Stimulated activated CD8-positive, alpha-beta memory T cell treated with anti-CD3 and anti-CD28 coated beads, Interleukin-7, amount 100 ng/mL, for 24 hours (primary cell): ENCODE measurements at places on chromosomes 12 and 14.

DNA sequence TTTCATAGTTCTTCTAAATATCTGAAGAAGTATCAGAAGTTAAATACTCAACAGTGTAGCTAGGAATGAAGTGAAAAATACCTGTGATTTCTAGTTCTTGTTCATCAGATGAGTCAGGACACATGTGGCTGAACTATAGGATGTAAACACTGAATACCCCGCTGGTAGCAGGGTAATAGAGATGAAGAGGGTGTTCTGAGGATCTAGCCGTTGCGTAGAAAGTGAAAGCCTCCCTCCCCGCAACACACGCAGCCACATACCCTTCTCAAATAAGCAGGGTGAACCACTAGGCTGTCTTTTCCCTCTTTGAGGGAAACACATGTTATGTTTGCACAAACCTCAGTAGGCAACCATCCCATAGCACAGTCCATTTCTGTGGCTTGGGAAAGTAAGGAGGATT, 16.4 kb upstream of the RNASE12 start:
- no peak for DNase-seq

GRCh38 chr14:23605931-23606585, 27.5 kb upstream of the JPH4 start:
- no peak for DNase-seq

- no peak for DNase-seq
Observed at GRCh38 chr14:100944052-100944451, 40.5 kb upstream of the RTL1 start.

DNA sequence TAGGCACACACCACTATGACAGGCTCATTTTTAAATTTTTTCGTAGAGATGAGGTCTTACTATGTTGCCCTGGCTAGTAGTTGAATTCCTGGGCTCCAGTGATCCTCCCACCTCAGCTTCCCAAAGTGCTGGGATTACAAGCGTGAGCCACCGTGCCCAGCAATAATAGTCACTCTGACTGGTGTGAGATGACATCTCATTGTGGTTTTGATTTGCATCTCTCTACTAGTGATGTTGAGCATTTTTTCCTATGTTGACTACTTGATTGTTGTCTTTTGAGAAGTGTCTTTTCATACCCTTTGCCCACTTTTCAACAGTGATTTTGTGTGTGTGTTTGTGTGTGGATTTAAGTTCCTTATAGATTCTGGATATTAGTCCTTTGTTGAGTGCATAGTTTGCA, 26.3 kb downstream of the ATP2A2 start:
- no peak for DNase-seq

DNA sequence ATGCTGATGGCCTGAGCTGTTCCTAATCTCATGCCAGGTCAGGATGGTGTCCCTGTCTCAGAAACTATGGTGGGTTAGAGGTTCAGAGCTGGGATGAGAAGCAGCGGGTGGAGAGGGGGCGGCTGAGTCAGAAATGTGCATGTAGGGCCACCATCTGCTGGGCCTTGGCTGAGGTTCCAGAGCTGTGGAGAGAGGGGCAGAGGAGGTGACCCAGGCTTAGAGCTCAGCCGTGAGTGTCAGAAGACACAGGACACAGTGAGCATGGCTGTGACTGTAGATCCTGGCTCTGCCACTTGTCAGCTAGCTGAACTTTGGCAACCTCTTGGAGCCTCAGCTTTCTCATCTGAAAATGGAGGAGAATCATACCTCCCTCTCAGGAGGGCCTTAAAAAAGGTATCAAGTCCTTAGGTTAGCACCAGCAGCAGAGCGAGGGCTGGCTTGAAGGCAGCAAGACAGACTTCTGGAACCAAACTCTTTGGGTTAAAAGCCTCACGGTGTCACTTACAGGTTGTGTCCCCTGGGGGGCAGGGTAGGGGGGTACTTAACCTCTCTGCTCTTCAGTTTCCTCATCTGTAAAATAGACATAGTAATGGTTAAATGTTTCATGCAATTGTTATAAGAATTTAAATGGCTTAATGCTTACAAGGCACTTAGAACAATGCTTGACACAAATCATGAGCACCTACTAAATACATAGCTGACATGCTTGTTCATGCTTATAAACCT, 34.8 kb downstream of the TMEM229B start:
- DNase-seq: no peak
